Activated naive CD4-positive, alpha-beta T cell (primary cell): ENCODE measurements at places on chromosomes 11 and 22.

- no peak for DNase-seq
These were observed 1.5 kb upstream of the PACSIN3 start for GRCh38 chr11:47187723-47188122.

GRCh38 chr11:58576887-58577471 lies 1.3 kb upstream of the LPXN start:
- no peak for DNase-seq

GRCh38 chr11:15123849-15124248 lies 9.1 kb downstream of the INSC start:
- no peak for DNase-seq

DNA sequence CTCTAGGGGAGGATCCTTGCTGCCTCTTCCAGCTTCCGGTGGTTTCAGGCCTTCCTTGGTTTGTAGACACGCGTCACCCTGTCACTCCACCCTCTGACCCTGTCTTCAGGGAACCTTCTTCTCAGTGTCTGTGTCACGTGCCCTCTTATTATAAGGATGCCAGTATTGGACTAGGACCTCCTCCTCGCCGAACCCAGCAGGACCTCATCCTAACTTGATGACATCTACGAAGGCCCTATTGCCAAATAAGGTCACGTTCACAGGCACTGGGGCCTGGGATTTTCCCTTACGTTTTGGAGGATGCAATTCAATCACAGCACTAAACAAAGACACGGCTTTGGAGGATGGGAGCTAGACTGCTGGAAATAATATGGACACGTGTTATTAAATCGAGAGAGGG lies 408.7 kb downstream of the BRD1 start:
- DNase-seq, result no peak

DNA sequence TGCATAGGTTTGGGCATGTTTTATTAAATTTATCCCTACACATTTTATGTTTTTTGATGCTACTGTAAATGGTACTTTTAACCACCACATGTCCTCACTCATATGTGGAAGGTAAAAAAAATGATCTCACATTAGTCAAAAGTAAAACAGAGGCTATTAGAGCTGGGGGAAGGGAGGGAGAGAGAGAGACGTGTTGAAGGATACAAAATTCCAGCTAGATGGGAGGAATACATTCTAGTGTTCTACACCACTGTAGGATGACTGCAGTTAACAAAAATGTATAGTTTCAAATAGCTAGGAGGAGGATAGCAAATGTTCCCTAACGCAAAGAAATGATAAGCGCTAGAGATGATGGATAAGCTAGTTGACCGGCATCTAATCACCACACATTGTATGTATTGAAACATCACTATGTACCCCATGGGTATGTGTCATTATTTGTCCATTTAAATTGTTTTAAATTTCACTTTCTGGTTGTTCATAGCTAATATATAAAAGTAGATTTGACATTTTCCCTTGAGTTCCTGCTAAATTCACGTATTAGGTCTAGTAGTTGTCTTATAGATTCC lies 9.9 kb upstream of the GNB1L start:
- DNase-seq, result no peak

GRCh38 chr11:11083441-11083840 lies 225.6 kb upstream of the ZBED5 start:
- DNase-seq, result no peak

GRCh38 chr11:92623055-92623454 lies 346.4 kb upstream of the MTNR1B start:
- DNase-seq, result no peak

GRCh38 chr11:75574698-75575602 lies 12.9 kb downstream of the SERPINH1 start:
- DNase-seq, result no peak

DNA sequence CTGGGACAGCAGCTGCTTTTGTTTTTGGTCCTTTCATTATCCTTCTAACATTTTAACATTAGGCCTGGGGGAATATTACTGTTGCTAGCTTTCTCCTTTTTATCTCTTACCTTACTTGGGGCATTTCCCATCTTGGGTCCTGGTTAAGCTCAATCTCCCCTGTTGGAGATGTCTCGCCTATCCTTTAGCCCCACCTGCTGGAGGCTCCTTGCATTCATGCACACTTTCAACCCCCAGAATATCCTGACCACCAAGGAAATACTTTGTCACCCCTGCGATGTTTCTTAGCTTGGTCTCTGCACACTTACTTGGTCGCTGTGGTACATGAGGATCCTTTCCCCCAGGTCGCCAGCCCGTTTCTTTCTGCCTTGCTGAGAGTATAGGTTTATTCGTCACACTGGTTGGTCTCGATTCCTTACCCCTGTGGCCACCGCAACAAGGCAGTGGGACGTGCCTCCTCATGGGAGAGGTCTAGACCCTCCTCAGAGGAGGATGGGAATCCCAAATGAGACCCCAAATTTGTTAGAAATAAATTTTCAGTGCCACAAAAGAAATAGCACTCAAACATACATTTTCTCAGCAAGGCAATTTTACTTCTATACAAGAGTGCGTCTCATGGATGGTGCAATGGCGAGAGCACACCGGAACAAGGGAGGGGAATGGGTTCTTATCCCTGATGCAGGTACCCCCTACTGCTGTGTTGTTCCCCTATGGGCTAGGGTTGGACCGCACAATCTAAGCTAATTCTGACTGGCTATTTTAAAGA lies 5.4 kb upstream of the TXN2 start:
- peak; percentile 43 for DNase-seq

- no peak for DNase-seq
These were observed 3.8 kb upstream of the OR52I2 start for GRCh38 chr11:4577761-4578160.

DNA sequence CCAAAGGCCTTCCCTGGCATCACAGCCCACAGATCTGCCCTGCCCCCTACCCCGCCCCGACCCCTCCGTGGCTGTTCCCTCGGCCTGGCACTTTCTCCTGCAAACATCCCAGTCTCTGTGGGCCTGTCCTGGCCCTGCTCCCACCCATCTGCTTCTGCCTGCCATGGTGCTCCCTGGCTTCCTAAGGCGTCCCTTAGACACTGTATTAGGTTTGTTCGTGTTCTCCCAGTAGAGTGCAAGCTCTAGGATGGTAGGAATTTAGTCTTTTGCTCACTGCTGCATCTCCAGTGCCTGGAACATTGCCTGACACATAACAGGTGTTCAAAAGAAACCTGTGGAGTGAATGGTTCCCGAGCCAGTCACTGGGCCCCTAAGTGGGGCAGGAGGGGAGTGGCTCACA lies 69.6 kb upstream of the PITPNB start:
- DNase-seq, result no peak

DNA sequence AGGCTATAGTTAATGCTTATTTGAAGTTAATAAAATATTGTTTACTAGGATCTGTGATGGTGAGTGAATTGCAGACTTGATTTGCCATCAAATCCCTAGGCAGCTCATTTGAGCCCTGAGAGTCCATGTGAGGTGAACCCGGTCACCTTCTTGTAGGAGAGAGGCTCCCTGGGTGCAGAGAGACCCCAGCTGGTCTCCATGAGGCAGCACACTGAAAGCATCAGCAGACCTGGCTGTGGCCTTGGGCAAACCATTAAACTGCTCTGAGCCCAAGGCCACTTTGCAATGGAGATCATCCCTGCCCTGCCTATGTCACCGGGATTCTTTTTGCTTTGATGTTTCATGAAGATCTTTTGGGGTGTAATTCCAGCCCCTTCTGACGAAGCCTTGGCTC lies 125.2 kb downstream of the MICAL2 start:
- no peak for DNase-seq

DNA sequence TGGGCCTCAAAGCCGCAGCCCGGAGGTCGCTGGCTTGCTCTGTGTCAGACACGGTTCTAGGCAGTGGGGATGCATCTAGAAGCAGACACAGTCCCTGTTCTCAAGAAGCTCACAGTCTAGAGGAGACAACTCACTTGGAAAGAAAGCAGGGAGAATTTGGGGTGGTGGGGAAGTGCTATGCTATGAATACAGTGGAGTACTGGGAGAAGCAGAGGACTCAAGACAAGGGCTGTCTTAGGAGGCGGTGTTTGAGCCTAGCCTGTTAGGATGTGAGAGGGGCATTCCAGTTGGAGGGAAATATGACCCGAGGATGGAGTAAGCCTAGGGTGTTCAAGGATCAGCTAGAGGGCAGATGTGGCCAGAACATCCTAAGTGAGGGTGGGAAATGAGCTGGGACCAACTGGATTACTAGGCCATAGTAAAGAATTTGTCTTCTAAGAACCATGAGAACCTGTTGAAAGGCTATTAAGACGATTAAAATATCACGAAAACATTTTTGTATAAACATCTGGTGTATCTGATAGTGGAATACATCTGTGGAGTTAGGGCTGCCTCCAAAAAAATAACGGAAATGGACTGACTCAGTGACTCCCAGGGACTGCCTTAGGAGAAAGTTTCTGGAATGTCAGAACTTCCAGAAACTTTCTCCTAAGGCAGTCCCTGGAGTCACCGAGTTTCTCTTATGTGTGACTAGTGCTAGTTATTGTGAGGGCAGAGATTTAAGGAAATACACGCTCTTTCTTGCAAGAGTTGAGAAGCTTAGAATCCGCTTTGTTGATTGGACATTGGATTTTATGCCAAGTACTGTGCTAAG lies 1.1 kb upstream of the PITPNB start:
- DNase-seq, result no peak

- DNase-seq, result no peak
These were observed 115.7 kb upstream of the NNMT start for GRCh38 chr11:114180301-114181055.

DNA sequence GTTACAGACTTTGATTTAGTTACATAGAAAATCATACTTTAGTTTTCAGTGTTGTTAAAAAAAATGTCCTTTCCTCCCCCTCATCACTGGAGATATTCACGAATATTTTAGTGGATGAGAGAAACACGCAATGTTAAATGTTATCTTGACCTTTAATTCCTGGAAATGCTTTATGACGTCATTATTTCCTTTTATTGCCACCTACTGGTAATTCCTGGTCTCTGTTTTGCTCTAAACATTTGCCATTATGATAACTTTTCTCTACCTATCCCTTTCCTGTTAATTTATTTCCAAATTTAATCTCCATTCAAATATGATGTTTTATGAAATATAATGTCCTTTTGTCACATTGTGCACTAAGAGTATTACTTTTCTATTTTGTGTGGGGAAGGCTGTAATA lies 770.6 kb downstream of the FAM181B start:
- DNase-seq, result no peak

DNA sequence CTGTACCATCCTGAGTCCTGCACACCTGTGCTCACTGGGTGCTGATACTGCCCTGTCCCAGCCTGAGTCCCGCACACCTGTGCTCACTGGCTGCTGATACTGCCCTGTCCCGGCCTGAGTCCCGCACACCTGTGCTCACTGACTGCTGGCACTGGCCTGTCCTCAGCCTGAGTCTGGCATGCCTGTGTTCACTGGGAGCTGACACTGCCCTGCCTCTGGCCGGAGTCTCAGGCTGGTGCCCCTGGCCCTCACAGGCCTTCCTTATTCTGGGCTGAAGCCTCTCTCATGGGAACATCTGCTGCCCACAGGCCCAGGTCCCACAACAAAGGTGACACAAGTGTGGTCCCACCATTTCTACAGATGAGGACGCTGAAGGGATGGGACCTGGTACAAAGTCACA lies 115.1 kb downstream of the MPPED1 start:
- no peak for DNase-seq

GRCh38 chr11:78256962-78257361 lies 68.2 kb downstream of the USP35 start:
- DNase-seq, result no peak

- DNase-seq, result no peak
These were observed 86.2 kb downstream of the RPL27A start for GRCh38 chr11:8768625-8769333.
